ENCODE measurements at places on chromosomes 13 and 19.

DNA sequence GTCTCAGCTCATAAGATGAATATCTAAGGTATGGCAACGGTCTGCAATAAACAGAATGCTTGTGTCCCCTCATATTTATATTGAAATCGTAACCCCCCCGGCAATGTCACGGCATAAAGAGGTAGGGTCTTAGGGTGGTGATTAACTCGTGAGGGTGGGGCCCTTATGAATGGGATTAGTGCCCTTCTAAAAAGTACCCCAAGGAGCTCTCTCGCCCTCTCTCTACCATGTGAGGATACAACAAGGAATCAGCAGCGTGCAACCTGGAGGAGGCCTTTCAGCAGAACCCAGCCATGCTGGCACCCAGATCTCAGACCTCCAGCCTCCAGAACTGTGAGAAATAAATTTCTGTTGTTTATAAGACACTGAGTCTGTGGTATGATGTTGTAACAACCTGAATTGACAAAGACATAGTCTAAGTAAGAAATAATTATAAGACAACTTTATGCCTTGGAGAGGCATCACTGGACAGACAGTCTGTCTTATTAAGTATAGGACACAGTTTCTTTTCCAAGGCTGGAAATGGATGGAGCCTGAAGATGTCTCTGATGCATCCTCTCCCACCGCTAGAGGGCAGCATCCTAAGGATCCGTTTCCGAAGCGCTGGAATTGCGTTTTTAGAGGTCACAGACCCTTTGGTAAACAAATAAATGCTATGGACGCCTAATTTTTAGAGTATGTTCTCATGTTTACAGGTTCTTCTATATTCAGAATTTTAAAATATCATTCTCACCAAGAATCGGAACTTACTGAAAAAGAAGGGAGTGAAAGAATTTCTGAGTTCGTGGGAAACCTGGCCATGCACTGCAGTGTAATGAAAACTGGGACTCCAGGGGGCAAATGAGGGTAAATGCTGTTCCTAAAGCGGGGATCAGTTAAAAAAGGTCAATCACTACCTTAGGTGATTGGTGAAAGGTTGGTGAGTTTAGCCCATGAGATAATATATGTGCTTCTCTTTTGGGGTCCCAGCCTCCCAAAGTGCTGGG, 13.3 kb upstream of the LEUTX start:
- DNase-seq: peak; percentile 55

DNA sequence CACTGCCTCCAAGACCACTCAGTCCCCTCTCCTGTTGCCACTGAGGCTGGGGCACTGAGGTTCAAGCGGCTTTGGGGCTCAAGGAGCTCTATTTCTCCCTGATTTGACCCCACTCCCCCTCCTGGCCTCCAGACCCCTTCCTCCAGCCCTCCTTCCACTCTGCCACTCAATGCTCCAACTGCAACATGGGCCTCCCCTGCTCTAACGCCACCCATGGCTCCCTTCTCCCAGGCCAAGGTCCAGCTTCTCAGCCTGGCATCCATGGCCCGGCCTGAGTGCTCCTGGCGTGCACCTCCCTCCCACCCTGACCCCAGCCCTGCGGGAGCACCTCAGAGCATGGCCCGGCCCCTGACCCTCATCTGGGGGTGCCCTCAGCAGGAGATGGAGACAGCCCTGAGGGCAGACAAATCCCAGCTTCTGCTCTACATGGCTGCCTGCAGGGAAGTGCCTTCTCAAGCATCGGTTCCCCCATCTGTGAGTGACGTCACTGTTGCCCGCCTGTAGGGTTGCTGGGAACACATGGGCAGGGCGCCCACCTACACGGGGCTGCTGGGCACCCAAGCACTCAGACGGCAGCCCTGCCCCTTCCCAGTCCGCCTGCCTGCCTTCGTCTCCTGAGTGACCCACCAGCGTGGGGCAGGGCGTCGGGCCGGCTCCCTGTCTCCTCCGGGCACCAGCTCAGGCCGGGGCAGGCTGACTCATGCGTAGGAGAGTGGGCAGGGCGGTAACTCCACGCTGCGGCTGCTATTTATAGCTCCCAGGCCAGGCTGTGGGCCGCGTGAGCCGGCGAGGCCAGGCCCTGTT, 1.6 kb upstream of the DIRAS1 start:
- no peak for DNase-seq

GRCh38 chr19:28905996-28906395, 307.0 kb downstream of the UQCRFS1 start:
- no peak for DNase-seq

DNA sequence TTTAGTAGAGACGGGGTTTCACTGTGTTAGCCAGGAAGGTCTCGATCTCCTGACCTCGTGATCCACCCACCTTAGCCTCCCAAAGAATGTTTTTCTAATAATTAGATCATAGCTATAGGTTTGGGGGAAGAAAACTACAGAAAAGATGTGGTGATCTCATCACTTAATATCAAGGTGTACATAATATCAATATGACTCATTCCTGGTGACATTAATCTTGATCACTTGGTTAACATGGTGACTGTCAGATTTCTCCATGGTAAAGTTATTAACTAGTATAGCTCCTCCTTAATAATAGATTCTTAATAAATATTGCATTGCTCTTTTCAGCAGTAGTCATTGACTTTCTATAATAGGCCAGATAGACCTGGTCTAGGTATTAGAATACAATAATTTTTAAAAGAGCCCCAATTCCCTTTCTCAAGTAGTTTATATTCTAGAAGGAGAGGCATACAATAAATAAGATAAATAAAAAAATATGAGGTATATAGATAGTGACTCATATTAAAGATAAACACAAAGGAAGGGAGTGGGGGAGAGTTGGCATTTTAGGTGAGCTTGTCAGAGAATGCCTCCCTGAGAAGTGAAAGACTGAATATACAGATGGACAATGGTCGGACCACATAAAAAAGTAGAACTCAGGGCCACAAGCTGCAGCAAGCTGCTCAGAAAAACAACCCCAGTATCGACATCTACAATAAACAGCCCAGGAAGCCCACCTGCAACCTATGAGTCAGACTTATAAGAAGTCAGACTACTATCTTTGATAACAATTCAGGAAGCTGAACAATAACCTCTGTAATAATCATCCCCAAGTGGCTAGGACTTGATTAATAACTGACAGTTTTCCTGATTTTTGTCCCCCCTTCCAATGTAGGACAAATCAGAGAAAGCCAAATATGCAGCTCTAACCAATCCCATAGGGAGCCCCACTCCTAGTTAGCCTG, 210.8 kb downstream of the RFC3 start:
- DNase-seq: no peak

DNA sequence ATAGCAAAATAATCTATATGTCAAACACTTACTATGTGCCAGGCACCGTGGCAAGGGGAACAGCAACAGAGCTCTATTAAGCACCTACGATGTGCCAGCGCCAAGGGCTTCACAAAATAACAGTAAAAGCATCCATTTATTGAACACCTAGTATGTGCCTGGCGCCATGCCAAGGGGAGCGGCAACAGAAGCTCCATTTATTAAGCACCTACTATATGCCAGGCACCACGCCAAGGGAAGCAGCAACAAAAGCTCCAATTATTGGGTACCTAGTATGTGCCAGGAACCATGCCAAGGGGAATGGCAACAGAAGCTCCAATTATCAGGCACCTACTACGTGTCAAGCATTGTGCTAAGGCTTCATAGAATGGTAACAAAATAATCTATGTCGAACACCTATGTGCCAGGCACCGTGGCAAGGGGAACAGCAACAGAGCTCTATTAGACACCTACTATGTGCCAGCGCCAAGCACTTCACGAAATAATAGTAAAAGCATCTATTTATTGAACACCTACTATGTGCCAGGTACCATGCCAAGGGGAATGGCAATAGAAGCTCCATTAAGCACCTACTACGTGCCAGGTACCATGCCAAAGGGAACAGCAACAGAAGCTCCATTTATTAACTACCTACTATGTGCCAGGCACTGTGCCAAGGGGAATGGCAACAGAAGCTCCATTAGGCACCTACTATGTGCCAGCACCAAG, 107.7 kb downstream of the PTPRS start:
- peak; percentile 11 for DNase-seq

DNA sequence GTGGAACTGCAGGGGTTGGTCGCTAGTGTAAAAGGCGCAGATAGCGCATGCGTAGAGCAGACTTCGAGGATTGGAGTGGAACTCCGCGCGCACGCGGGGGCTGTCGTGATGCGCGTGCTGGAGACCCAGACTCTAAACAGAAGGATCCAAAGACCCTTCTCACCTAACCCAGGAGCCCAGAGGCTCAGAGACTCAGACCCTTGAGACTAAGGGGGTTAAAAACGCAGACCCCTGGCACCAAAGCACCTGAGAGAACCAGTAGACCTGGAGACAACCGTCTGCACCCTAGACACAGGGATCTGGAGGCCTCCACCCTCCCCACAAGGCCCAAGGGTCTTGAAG, 567 bp upstream of the CTU1 start:
- no peak for DNase-seq

- no peak for DNase-seq
Measured at GRCh38 chr13:79227418-79227817, 178.6 kb downstream of the RBM26 start.

DNA sequence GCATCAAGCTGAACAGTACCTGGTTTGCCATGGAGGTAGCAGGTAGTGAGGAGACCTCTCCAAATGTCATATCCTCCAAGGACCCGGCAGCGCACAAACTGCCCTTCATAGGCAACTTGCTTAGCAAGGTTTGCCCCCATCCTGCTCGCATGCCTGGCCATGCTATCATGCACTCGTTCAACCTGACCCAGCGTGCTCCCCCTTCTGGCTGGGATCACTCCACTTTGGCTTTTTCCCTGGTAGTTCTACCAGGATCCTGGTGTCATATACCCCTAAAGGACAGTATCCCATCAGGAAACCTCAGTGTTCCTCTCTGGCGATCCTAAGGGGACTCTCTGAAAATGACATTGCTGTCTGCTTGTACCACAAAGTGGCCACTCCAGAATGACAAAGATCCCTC, 38.6 kb upstream of the ZNF30 start:
- DNase-seq: no peak

- DNase-seq: peak; percentile 78
Measured at GRCh38 chr19:38433268-38433733, at the start of gene RYR1. TSS of gene RYR1 (plus strand) at chr19:38433691. CDS start at chr19:38433830, 139 bp downstream.

GRCh38 chr19:32098968-32099367, 246.4 kb upstream of the ZNF507 start:
- DNase-seq: no peak

GRCh38 chr19:37855098-37855497, 51.3 kb downstream of the WDR87 start:
- peak; percentile 67 for DNase-seq

DNA sequence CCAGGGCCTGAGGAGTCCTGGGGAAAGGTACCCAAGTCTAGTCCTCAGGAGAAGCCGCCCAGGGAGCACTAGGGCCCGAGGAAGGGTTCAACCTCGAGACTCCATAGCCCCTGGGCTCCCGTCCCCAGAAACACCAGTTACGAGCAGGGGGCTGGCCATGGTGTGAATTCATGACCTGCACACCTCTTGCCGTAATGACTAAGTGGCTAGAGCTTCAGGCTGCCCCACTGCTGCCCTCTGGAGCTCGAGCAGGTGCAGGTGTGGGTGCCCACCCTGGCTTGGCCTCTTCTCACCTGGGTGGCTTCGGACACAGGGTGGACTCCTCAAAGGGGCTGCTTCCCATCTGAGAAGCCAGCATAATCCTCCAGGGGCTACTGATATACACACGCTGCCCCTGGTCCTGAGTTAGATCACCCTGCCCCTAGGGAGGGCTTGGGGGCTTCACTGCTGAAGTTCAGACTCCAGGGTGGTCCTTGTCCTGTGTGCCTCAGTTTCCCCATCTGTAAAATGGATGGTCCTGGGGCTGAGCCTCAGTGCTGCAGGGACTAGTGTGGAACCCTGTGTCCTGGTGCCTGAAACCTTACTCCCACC, 13.6 kb downstream of the SPC24 start:
- no peak for DNase-seq

DNA sequence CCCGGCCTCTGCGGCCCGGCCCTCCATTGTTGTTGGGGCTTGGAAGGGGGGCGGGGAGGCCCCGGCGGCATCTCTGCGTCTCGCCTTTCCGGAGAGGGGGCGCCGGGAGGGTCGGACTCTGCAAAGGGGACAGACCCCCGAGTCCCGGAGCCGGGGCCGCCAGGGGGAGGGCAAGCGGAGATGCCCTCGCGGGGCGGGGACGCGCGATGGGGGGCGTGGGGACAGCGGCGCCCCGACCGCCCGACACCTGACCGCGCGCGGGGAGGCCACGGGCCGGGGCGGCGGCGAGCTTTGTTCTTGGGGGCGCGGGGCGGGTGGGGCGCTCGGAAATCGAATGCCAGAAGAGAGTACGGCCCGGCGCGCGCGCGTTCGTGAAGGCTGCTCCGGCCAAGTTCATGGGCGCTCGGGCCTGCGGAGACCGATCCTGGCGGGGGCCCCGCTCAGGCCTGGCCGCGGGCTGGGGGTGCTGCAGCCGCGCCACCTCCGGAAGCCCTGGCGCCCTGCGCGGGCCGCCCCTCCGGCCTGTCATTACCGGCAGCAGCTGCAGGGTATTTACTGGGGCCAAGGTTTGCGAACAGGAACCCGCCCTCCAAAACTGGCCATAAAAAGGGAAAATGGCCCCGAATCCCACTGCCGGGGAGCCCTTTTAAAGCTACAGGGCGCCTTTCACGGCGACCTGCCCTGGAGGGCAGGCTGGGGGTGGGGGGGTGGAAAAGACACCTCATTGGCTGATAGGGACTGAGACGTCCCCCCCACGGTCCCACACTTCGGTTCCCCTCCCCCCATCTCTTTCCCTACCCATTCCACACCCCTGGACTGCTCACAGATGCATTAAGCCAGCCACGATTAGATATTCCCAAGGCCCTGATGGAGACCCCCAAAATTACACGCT, 11.1 kb upstream of the NANOS3 start:
- DNase-seq: no peak

- peak; percentile 11 for DNase-seq
Measured at GRCh38 chr19:2371656-2372055, 11.6 kb downstream of the TMPRSS9 start.

DNA sequence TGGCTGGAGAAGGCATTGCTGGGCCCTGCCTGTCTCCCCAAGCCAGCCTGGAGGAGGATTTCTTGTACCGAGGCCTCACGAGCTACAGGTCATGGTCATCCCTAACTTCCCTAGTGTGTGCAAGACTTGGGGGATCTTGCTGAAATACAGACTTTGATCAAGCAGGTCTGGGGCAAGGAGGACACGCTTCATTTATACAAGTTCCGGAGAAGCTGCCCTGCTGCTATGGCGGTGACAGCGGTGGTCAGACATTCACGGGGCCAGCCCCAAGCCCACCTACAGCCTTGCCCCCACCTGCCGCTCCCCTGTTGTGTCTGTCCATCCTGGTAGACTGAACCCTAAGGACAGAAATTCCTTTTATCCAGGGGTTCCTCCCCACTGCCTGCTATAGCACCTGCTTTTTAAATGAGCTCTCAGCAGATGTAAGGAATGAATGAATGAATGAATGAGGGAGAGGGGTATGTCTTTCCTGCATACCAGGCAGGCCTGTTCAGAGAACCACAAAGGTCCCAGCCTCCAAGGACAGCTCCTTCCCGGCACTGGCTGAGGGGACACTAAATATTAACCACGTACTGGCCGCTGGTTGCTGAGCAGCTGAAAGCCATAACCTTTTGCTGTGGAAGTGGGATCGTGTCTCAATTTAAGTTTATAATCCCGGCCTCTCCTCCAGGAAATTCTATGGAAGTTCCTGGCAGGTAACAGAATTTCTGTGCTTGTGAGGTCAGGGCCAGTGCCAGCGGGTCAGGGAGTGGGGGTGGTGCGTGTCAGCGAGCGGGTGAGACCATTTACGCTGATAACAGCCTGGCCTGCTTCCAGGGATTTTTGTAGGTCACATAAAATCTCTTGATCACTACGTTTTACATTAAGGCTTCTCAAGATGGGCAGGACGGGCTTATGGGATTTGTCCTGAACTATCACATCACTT, 27.1 kb downstream of the TSSK6 start:
- no peak for DNase-seq

- no peak for DNase-seq
Measured at GRCh38 chr19:16022681-16023080, 53.6 kb upstream of the TPM4 start.

Measured in activated CD4-positive, alpha-beta T cell treated with anti-CD3 and anti-CD28 coated beads for 48 hours (primary cell).